ENCODE measurements at places on chromosomes 11 and 22. TPM values are rescaled to one million over a fixed set of nuclear protein-coding genes. Genes with fewer than 3 reads are reported as not detected.

ARRB1 gene
- total RNA-seq = 195 TPM

PRR33 gene
- 0.54 TPM for total RNA-seq

OR56B4 gene
- total RNA-seq = under 0.01 TPM

OR8G5 gene
- not detected for total RNA-seq

CSNK1E gene
- 122 TPM for total RNA-seq

INS gene
- total RNA-seq = not detected

TUBGCP6 gene
- 76.7 TPM for total RNA-seq

RIBC2 gene
- 0.54 TPM for total RNA-seq

MYBPC3 gene
- total RNA-seq = 0.27 TPM

SCN4B gene
- not detected for total RNA-seq

MRGPRX1 gene
- 0.27 TPM for total RNA-seq

DRICH1 gene
- total RNA-seq = 0.54 TPM

OR9Q2 gene
- not detected for total RNA-seq

TRPC6 gene
- total RNA-seq = 0.27 TPM

NCAM1 gene
- total RNA-seq = under 0.01 TPM

NADSYN1 gene
- 130 TPM for total RNA-seq

KREMEN1 gene
- 0.54 TPM for total RNA-seq

FJX1 gene
- 0.54 TPM for total RNA-seq

ELF5 gene
- not detected for total RNA-seq

DNA sequence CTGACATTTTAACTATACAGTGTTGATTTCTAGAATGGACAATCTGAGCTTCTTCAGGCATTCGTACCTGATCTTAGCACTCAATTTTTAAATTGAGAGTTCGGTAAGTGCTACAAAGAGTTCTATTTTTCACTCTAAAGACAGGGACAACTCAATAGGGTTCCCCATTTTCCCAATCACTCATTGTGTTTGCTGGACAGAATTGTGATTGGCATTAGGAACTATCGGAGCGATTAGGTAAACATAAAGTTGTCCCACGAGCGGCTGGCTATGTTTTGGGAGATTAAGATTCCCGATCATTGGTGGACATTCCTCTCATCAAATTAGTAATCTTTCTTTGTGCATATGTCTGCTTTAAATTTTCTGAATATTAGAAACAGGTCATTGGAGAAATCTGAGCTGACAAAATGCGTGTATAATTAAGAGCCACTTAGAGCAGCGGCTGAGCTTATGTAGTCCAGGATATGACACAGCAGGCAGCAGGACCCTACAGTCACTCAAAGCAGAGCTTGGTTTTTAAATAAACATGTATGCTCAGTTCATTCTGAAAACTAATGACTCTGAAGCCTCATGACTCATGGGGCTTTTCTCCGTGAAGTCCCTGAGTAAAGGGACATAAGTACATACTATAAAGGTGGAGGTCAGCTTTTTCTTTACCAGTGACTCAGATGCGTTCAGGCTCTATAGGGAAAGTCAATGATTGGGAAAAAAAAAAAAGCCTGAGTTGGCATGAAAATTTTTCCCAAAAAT is 109.4 kb downstream of the GRIA4 start:
- no peak for DNase-seq

GRCh38 chr11:90171359-90171758 is 36.9 kb downstream of the NAALAD2 start:
- DNase-seq = no peak

DNA sequence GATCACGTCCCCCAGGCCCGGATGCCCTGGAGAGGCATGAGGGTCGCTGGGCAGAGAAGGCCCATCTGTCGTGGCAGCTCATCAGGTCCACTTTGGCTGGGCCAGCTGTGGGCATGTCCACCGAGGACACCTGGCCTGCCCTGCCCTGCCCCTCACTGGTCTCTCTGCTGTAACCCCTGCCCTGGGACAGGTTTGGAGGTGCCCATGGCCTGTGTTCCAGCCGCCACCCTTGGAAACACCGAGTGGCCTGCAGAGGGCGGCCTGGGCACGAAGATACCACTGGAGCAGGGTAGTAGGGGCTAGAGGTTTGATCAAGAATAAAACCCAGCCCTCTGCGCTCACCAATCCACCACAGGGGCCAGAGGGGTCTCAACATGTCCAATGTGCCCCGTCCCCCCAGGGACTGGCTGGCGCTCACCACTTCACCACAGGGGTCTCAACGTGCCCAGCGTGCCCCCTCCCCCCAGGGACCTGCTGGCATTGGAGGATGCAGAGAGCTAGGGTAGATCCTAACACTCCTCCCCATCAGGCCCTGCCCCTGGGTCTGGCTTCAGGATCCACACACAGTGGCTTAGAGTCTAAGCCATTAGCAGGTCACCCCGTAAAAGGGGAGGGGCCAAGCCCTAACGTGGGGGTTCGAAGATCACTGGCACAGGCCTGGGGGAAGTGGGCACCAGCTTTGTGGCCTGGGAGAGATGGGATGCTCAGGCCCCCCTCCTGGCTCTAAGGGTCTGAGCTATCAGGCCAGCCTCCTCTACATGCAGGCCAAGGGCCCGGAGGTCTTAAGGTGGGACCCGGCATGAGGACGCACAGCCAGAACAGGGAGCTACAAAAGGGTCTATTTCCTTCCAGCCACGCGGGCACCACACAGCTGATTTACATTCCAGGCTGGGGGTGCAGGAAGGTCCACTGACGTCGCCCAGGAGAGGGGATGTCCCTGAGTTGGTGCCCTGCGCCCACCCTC is 1.3 kb upstream of the HDAC10 start:
- peak; percentile 82 for DNase-seq

DNA sequence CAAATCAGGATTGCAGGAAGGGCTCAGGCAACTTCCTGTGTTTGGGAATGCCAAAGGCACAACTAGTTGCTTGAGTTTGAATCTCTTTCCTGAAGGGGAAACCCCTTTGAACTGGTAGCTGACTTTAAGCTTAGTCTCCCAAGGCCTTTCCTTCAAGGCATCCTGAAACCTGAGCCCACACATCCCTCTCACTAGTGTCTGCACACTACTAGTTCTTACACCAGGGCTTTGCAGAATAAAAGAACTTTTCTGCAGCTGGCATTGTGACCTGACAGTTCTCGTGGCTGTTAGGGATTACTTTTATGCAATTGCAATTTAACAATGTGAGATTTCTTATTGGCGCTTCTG is 95.4 kb downstream of the EXT2 start:
- DNase-seq = no peak

GRCh38 chr11:110512026-110512425 is 82.3 kb downstream of the FDX1 start:
- DNase-seq = no peak

DNA sequence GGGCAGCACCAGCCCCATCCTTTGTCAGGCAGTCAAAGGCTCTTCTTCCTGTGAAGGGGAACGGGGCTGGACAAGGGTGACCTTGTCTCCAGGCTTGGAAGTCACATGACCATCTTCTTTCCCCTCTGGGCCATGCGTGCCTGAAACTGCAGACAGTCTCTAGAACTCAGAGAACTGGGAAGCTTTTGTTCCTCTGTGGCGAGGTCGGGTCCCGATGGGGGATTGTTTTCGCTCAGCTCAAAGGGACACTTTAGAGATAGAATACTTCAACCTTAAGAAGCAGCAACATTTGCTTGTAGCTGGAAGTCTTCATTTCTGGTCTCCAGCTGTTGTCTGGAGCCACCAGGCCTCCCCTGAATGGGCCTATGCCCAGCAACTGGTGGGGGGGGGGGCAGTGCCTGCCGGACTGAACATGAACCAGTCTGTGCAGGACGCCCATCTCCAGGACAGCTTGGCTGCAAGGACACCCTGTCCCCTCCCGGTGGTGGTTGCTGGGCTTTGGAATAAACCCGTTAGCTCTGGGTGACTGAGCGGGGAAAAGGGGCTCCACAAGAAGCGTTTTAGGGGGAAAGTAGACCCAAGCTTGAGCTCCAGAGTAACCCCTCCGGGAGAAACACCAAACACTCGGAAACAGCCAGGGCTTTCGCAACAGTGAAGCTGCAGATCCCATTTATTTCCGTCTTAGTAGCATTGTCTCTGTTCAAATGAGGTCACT is 55.7 kb upstream of the EMID1 start:
- DNase-seq = no peak

GRCh38 chr11:114122686-114123085 is 63.2 kb downstream of the ZBTB16 start:
- no peak for DNase-seq

GRCh38 chr22:31345331-31346254 is 553 bp downstream of the PATZ1 start:
- DNase-seq = peak; percentile 91

DNA sequence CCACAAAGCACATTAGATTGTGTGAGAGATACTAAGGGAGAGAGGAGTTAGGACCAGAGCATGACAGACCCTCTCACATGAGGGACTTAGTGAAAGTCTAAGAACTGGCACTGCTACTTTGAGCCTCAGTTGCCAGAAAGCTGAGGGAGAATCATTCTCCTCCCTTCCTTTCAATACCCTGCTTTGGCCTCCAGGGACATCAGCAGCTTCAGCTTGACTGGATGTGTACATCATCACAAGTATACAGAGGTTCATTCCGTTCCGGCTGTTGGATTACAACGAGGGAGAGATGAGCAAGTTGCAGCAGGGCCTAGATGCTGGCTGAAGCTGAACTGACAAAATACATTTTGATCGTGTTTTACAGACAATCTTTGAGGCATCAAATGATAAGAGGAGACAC is 15.7 kb upstream of the ANO5 start:
- DNase-seq = no peak

DNA sequence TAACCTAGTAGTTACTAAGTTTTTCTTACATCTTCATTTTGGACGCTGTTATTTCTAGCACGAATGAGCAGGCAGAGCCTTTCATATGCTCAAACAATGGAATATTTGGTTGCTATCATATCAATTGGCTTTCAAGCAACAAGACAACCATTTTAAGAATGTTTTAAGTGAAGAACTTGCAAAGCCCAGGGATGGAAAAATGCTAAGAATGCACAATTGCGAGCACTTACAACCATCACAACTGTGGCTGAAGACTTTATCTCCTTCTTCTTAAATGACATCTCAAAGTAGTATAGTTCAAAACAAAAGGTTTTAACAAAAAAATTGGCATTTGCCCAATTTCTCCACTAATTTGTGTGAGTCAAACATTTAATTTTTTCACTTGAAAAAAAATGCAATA is 8.3 kb upstream of the MMP1 start:
- DNase-seq = no peak

DNA sequence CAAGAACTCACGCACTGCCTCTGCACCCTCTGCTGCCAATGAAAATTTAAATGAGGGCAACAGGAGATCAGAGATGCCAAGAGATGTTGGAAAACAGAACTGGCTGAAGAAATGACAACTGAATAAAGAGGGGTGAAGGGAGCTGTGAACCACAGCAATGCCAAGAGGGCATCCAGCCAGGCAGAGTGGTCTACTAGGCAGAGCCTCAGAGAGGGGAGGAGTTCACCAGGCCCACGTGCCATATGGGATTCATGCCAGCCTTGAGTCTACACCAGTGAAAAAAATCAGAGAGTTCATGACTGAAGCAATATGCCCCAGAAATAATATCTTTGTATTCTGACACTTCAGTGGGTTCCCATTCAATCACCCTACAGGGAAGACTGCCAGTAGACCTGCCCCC is 4.4 kb downstream of the APOL2 start:
- no peak for DNase-seq

DNA sequence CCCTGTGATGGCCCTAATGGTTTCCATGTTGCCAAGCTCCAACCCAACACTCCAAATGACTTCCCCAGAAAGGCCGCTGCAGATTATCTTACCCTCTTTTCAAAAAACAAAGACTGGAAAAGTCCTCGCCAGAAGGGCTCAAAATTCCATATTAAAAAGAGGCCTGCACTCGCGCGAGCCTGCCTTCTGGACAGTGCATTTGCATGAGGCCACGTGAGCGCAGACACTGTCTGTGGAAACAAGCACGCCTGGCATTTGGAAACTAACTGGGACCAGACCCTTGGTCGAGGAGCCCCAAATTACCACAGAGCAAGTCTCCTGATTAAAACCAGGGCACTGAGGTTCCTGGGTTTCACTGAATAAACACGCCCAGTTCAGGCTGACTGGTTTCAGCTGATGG is 42.9 kb downstream of the ABTB2 start:
- DNase-seq = no peak

DNA sequence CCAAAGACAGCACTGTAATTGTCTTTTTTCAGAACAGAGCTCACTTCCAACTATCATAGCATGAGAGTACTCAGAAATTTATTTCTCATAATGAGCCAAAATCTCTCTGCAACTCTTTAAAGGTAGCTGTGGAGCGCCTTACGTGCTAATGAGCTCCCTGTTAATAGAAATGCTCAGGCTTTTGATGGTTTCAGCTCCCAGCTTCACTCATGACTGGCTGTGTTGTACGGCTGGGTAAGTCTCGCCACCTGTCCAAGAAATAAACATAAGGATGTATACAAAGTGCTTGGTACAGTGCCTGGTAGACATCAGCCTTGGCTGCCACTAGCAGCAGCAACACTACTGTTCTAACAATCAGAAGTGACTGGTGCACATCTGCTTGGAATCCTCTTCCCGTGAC is 109.4 kb downstream of the LDLRAD3 start:
- DNase-seq = no peak

GRCh38 chr11:61586792-61587430 is 6.0 kb upstream of the SYT7 start:
- DNase-seq = no peak

DNA sequence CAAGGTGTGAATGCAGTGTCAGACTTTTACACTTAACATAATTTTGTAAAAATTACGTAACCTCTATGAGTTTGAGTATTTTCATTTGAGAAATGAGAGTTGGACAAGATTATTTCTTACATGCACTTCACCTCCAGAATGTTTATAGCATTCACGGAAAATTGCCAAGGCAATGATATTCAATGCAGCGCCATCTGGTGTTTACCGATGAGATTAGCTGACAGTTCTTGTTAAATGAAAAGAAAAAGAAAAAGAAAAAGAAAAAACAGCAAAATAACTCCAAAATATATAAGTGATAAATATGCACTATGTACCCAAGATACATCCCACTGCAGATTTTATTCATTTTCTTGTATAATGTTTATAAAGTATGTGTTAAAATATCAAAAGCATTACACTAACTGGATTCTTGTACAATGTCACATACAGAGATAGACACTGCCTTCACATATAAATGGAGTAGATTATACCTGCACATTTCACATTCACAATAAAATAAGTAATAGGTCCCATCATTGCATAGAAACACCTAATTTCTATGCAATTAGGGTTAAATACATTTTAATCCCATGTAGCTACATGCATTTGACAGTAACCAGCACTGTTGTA is 976.3 kb upstream of the FAT3 start:
- no peak for DNase-seq

Data from hematopoietic multipotent progenitor cell (in vitro differentiated cells).